ENCODE measurements at places on chromosomes 7 and 10.

- DNase-seq = no peak
Observed at GRCh38 chr10:29950391-29950790, 109.0 kb downstream of the JCAD start.

- DNase-seq = no peak
Observed at GRCh38 chr7:64688988-64689387, 23.1 kb downstream of the ZNF107 start.

GRCh38 chr7:100171840-100172239, 3.4 kb upstream of the GAL3ST4 start:
- no peak for DNase-seq

DNA sequence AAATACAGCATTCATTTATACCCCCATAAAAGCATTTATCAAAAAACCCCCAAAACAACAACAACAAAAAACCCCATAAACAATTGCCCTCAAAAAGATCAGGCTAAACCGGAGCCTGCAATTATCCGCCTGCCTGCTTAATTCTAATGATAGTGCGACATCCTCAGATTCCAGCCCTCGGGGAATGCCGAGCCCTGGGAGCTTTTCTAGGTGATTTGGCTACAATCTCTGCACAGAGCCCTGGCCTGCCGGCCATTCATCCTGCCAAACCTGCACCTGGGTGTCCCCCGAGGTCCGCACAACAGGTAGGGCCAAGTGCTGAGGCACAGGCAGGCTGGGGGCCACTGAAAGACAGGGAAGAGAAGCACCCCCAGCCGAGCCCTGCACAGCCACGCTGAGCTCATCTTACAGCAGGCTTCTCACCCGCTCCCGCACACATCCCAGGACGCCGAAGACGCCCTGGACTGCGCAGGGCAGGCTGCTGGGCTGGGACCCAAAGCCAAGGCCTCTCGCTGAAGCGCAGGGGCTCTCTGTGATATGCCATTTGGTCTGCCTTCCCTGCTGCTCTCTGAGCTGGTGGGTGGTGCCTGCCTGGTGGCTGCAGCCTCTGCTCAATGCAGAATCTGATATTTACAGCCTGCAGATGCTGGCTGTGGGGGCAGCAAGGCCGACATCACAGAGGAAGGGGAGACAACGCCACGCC, 57.5 kb downstream of the CAMK2B start:
- DNase-seq = no peak

DNA sequence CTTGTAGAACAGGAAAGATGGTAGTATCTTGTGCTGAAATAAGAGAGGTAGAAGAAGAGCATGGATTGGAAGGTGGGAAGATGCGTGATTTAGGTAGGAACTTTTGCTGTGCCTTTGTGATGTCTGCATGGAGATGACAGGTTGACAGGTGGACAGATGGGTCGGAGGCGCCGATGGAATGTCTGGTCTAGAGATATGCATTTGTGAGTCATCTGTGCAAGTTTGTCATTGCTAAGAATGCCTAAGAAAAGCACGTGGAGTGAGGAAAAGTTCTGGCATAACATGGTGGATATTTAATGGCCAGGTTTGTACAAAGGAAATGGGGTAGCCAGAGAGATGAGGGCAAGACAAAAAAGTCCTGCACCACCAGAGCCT, 76.0 kb upstream of the ARMC3 start:
- DNase-seq = no peak

- DNase-seq = no peak
Observed at GRCh38 chr10:133157662-133158436, 2.2 kb upstream of the KNDC1 start.

DNA sequence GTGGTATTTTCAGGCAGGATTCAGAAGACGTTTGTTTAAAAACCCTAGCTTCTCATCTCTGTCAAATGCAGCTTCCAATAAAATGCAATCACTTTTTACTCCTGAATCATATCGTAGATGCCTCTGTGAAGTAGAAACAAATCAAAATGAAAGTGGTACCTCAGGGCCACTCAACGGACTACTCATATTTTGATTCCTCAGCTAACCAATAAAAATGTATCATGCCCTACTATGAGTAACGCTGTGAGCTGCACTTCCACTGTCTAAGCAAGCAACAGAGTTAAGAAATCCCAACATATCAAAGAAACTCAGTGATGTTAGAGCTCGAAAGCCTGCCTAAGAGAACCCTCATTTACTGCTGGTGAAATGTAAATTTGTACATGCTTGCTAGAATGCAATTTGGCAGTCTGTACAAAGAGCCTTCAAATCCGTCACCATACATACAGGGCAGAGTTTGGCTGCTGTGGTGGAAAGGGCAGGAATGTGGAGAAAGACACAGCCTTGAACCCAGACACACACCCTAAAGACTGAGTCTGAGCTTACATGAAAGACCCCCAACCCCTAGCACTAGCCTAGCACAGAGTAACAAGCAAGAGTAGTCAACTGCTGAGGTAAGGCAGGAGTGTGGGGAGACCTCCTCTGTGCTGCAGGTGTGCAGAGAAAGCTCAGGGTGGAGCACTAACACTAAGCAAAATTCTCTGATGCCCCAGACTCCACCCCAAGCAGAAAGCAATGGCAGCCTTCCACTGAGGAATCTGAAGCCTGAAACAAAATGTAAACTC, 151.5 kb downstream of the ANK3 start:
- peak; percentile 36 for DNase-seq

- DNase-seq = no peak
Observed at GRCh38 chr7:2640846-2641316, 9.1 kb downstream of the TTYH3 start.

GRCh38 chr10:64368298-64368697, 847.1 kb downstream of the REEP3 start:
- no peak for DNase-seq

- no peak for DNase-seq
Observed at GRCh38 chr10:13331646-13332045, 16.4 kb downstream of the SEPHS1 start.

DNA sequence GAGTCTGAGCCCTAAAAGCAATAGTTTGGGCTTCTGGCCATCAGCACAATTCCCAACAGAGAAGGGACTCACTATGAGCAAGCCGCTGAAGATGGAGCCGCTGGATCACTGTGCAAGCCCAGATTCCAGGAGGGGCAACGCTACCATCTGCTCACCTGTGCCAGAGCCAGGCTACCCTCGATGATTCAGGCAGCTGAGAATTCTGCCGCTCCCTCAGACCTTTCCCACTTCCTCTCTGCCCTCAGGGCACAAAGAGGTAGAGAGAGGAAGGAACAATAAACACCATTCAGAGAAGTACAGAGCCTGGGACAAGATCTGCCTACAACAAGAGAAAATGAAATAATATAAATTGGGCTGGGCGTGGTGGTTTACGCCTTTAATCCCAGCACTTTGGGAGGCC, 98.1 kb downstream of the MYOF start:
- no peak for DNase-seq

GRCh38 chr10:22672319-22673090, 41.9 kb downstream of the PIP4K2A start:
- no peak for DNase-seq

GRCh38 chr10:50325449-50326171, 74.3 kb upstream of the ASAH2 start:
- no peak for DNase-seq

- DNase-seq = no peak
Observed at GRCh38 chr10:17586821-17587234, 30.3 kb downstream of the HACD1 start.

DNA sequence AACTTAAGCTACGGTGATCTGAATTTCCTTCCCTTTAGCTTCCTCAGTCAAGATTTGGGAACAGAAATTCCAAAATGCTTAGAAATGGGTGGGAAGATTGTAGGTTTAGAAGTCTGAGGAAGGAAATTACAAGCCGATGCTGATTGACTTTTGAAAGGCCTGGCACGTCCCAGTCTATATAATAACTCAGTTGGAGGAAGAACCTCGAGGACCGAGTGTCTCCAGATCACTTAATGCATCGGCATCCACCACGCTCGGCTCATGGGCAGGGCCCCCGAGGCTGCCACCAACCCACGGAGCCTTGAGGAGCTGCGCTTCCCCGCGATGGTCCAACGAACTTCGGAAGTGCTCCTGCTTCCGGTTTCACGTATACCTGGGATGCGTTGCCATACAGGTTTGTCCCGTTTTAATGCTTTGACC, 10.4 kb upstream of the SP8 start:
- peak; percentile 28 for DNase-seq

GRCh38 chr10:51325649-51326048, 251.4 kb downstream of the PRKG1 start:
- no peak for DNase-seq

DNA sequence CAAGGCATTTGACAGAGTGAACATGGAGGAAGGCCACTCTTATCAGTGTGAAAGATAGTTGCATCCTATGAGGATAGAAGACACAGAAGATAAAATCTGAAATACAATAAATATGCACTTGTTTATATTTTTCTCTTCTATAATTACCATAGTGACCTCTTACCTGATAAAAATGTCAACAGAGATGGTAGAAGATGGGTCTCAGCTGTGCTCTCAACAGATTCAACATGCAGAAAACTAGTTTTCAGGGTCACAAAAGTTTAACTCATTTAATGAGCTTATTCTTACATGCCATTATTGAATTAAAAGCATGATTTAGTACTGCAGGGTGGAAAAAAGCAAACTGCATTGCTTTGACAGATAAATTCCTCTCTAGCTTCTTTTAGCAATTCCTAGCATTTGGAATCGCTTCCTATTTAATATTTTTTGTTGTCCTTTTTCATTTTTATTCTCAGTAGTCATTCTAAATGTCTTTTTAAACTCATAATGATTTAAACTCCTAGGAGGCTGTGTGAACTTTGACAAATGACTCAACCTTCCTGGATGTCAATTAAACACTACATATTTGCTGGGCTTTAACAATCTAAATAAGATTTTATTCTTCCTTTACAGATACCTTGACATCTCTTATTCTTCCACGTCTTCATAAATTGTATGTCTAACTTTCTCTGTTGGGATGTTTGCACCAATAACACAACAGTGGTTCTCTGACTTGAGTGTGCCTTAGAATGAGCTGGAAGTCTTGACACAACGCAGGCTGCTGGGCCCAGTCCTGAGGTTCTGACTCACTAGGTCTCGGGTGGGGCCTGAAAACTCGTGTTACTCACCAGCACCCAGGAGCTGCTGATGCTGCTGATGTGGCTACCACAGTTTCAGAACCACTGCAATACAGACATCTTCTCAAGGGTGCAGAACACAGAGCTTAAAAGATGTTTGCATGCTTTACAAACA, 565.5 kb upstream of the IGFBP3 start:
- DNase-seq = no peak

DNA sequence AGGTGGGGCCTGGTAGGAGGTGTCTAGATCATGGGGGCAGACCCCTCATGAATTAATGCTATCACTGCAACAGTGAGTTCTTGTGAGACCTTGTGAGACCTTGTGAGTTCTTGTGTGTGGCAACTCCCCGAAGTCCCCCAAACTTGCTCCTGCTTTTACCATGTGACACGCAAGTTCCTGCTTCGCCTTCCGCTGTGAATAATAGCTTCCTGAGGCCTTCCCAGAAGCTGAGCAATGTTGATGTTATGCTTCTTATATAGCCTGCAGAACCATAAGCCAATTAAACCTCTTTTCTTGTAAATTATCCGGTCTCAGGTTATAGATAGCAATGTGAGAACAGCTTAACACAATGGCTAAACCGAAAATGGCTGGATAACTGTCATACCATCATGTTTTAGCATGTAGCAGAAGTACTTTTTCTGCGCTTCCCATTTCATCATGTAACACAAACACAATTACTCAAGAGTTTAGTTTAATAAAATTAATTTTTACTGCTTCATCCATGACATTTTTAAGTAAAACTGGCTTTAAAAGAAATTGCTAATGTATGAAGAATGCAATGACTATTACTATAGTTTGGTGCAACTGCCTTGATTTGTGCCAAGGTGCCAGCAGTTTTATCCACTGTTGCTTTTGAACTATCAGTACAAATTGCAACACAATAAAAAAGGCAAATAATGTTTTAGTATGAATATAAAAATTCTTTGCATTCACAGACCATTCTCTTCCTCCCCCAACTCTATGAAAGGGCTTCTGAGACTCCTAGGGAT, 87.7 kb upstream of the TMEM168 start:
- no peak for DNase-seq

DNA sequence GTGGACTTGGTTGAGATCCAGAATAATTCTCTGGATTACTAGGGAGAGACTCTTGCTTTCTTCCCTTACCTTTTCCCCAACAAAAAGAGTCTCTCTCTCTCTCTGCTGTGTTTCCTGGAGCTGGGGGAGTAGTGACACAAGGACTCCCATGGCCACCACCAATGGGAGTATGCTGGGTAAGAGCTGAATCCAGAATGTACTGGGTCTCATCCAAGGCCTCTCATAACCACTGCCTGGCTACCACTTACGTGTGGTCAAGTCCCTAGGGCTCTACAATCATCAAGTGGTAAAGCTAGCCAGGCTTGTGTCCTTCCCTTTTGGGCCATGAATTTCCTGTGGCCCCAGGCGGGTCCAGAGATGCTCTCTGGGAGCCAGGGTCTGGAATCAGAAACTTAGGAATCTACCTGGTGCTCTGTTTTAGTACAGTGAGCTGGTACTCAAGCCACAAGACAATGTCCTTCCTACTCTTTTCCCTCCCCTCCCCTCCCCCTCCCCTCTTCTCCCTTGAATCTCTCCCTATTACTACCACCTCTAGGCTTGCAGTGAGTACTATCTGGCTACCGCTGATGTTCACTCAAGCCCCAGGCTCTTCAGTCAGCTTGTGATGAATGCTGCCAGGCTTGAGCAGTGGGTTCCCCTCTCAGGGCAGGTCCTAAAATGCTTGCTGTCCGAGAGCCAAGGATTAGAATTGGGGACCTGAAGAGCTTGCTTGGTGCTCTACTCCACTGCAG, 196.6 kb downstream of the BBS9 start:
- no peak for DNase-seq

- no peak for DNase-seq
Observed at GRCh38 chr7:155462163-155462735, 4.3 kb downstream of the EN2 start.

- no peak for DNase-seq
Observed at GRCh38 chr7:39749177-39749576, 125.8 kb downstream of the RALA start.

DNA sequence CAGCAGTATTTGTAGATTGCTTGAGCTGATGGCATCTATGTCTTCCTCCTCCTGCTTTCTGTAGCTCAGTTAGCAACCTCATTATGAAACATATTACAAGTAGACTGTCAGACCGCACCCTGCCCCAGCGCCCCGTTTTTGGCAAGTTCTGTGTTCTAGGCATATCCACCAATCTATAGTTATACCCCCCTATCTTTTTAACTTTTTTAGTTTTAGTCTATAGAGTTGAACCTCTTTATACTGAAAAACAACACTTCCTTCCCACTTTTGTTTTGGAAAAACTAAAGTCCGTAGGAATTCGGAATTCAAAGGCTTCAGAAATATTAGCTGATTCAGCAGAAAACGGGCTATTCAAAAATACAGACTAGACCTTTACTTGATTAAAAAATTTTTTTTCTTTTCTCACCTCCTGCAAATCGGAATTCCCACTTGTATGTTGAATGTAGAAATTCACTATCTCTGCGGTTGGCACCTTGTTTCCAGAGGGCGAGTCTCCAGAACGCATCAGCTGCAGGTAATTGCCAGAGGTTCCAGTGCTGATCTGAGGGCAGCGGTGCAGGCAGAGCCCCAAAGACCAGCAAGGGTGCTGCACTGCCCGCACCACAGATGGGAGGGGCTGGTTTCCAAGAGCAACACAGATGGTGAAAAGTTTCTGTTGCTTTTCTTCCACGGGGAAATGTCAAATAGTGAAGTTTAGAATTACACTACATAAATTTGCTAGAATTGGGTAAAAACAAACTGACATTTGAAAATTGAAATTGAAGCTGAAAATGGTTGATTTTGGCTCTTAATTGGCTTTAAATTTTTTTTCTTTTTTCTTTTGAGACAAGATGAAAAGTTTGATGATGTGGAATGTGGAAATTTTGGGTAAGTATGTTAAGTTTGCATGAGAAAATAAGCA, 2.2 kb upstream of the FZD8 start:
- DNase-seq = no peak
